ENCODE measurements at places on chromosomes 1 and 21.

GRCh38 chr1:28860332-28861073, 48.5 kb downstream of the OPRD1 start:
- DNase-seq, result peak; percentile 57

GRCh38 chr1:47180603-47181094, 9.2 kb downstream of the PDZK1IP1 start:
- DNase-seq, result no peak

DNA sequence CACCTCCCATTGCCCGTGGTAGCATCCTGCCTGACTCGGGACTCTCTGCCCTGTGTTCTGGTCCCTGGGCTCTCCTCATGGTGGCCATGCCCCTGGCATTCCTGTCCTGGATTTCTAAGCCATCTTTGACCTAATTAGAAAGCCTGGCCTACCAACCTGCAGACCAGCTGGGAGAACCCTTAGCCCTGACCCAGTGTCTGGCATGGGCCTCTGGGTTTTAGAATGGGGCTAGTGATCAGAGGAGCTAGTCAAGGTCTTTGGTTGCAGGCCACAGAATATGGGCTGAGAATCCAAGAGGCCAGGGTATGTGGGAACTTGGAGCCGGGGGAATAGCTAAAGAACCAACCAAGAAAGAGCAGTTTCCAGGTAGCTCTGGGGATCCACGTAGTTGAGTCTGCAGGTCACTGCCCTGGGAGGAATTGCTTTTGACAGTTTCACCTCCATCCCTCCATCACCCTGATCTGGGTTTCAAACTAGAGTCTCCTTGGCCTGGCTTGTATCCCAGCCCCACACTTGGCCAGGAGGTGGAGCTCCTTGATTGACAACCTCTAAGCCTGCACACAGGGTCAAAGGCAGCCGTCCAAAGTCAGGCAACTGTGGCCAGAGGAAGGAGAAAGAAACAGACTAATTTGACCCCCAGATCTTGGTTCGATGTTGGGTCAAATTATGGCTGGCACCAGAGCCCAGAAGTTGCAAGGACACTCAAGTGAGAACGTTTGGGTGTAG, 54.7 kb upstream of the ABCG1 start:
- no peak for DNase-seq

DNA sequence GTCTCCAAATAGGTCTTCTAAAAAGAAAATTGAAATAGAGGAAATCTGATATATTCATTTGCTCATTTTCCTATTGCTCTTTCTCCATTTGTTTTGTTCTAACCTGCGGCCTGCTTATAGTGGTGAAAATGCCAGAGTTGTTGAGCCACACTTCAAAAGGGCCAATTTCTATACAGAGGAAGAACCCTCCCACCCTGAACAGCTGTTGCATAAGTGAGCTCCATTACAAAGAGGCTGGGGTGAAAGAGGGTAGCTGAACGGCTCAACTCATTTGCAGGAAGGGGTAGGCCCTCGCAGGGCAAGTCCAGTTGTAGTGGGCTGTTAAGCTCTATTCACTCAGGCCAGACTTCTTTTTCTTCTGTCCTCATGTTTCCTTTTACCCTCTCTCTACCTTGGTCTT, 8.8 kb downstream of the ADCY10 start:
- DNase-seq, result no peak

- DNase-seq, result no peak
These were observed 18.0 kb downstream of the ACP6 start for GRCh38 chr1:147652306-147652705.

All from NCI-H226 (cell line).